Kidney glomerular epithelial cell (primary cell): ENCODE measurements at places on chromosomes 12 and 14.

- no peak for DNase-seq
These were observed 5.7 kb downstream of the INF2 start for GRCh38 chr14:104694991-104695659.

DNA sequence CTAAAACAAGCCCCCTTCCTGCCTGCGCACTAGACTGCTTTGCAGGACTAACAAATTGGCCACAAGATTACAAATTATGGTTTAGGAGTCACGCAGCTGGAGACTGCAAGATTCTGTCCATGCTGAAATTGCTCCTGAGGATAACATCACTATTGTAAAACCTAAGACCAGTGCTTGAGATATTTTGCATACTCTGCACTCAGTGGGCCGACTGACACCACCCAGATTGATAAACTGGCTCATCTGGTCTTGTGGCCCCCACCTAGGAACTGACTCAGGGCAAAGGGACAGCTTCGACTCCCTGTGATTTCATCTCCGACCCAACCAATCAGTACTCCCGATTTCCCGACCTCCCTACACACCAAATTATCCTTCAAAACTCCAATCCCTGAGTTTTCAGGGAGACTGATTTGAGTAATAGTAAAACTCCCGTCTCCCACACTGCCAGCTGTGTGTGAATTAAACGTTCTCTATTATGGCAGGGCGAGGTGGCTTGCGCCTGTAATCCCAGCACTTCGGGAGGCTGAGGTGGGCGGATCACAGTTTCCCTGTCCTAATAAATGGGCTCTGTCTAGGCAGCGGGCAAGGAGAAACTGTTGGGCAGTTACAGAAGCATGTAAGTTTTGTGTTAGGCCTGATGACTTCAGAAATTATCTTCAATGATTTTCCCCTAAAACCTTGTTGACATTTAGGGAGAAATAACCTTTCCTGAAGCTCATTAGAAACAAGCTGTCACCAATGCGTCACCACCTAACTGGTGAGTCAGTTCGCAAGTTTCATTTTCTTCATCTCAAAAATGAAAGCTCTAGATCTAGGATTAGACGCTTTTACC, 5.3 kb upstream of the UBC start:
- no peak for DNase-seq

- no peak for DNase-seq
These were observed 15.2 kb upstream of the MYL2 start for GRCh38 chr12:110935588-110935987.

DNA sequence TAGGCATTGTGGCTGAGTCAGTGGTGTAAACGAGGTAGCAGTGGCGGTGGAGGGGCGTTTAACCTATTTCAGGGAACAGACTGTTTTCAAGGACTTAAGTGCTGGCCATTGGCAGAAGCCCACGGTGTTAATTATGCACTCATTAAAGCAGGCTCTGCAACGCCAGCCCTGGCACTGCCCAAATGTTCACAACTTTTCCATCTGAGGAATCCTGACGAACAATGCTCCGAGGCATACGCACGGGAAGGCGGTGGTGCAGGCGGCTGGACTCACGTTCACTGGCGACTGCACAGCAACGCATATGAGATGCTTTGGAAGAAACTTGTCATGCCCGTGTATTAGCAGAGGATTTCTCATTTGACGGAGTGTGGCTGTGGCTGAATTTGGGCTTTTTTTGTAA, 70.6 kb upstream of the SLC24A4 start:
- no peak for DNase-seq

DNA sequence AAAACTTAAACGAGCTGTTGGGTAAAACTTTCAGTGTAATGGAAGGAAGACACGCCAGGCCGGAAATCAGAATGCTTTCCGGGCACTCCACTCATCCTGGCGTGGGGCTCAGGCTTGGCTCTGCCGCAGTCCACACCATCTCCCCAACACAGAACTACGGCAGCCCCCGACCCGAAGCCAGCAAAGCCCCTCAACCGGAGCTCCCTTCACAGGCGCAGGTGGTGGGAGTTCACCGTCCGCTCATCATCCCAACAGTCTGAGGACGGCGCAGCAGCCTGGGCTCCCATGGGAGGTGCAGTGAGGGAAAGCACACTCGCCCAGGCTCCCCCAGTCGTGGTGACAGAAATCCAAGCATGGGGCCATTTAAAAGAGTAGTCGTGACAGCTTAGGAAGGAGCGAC, 11.0 kb upstream of the MMP17 start:
- no peak for DNase-seq

GRCh38 chr12:79747274-79747673, 56.5 kb upstream of the PAWR start:
- DNase-seq, result no peak

DNA sequence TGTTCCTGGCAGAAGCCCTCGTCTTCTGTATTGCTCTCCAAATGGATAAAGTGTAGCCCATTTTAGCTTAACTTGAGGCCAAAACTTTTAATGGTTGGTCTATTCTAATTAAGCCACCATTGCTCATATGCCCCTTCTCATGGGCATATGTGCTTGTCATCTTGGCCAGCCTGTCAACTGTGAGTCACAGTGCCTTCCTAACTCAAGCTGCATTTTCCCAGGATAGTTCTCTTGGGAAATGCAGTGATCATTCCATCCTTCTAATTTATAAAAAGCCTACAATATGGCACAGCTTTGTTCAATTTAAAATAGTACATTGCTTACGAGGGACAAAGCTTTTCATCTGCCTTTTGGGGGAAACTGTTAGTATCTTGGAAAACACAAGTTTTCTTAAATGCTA, 6.6 kb downstream of the PTHLH start:
- peak; percentile 38 for DNase-seq

GRCh38 chr14:35878272-35879150, 52.4 kb downstream of the BRMS1L start:
- DNase-seq, result peak; percentile 66

DNA sequence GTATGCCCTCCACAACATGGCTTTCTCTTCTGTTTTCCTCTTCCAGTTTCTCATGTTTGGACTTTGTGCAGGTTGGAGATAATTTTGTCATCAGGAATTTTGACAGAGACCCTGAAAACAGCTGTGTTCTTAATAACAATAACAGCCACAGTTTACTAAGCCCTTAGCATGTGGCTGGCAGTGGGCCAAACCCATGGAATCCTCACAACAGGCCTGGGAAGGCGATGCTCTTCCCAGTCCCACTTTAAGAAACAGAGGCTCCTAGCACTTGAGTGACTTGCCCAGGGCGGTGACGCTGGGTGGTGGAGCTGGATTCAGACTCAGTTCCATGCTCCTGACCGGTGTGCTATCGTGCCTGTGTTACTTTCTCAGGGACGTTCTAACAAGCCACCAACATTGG, 20.1 kb upstream of the PLEKHG3 start:
- no peak for DNase-seq

- no peak for DNase-seq
These were observed 3.1 kb upstream of the ATXN3 start for GRCh38 chr14:92109490-92109889.

DNA sequence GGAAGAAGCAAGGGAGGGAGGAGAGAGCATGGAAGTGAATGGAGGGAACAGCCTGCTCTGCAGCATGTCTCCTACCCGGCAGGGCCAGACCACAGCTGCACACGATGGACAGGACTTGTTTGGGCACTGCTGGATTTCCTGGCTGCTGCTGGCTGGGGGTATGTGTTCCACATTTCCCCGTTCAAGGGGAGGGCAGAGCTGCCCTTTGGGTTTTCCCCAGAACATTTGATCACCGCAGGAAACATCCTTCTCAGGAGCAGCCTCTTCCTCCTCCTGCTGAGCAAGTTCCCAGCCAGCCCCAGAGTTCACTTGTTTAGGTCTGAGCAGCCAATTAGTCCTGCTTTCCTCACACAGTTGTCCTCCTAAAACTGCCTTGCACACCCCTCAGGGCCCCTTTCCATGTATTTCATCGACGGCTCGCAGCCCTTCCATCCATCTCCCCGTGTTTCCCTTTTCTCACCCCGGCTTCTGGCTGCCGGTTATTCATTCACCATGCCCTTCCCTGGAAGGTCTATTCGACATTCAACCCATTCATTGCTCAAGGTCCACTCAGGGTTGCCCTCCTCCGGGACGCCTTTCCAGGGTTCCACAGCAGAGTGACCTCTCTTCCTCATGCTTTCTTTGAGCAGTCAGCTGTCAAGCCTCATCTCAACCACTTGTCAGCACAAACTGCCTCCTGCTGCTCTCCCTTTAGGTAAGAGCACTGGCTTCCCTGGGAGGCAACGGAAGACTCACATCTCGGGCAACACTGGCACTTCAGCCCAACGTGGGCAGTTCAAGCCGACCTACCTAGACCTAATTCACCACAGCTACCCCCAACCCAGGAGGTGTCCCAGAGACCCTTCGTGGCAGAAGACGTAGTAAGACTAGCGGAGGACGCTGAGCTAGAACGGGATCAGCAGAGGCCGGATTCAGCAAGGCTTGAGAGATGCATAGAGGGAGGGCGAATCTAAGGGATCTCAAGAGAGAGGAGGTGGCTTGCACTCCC, 20.1 kb upstream of the ANO2 start:
- DNase-seq, result no peak

DNA sequence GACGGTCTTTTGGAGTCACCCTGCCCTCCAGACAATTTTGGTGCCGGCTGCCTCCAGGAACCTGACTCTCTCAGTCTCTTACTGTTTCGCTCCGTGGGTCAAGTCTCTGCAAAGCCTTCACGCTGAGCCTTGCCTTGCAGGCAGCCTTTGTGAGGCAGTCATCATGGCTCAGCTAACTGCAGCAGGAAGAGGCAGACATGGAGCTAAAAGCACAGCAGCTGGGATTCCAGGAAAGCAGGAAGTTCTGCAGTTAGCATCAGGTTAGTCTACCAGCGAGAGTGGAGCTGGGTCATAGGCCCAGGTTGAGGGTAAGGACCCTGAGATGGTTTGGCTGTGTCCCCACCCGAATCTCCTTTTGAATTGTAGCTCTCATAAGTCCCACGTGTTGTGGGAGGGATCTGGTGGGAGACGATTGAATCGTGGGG, 305.4 kb downstream of the PCNX1 start:
- no peak for DNase-seq

DNA sequence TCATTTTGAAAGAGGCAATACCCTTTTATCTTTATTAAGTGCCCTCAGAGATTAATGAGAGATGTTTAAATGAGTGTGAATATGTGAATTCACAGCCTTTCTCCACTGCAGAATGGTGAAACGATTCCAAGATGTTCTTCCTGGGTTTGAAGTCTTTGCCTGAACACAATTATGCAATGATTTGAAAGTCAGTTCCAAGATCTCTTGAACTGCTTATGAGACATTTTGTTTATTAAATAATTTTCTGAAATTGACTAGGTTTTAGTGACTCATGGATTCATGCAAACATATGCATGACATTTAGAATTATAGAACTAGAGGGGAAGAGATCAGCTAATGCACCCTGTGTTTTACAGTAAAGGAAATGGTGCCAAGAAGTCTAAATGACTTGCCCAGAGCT, 118.1 kb upstream of the SLC38A2 start:
- no peak for DNase-seq

GRCh38 chr14:89374908-89375307, 42.1 kb downstream of the FOXN3 start:
- DNase-seq, result no peak

DNA sequence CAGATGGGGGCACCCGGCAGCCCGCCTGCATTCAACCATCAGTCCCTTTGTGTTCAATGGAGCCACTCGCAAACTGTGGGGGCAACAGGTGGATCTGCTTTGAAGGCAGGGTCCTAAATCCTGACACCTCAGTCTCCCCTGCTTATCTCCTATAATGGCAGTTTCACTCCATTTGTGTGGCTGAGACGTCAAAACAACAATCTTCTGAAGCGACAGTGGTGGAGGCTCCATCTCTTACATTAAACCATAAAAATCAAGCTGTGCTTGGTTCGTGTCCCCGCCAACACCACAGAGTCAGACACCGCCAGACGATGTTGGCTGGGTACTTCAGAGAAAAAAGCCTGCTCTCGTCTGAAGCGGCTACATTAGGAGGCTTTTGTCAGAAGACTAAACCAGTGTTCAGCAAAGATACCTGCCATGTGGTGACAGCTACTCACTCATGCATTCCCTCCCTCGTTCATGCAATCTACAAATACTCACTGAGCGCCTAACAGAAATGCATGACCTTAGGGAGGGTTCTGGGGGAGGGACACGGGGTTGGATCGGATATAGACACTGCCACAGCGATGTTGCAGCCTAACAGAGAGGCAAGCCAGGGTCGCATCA, 253.9 kb downstream of the FOXN3 start:
- no peak for DNase-seq

- DNase-seq, result no peak
These were observed 3.2 kb upstream of the HDAC7 start for GRCh38 chr12:47822863-47823262.

DNA sequence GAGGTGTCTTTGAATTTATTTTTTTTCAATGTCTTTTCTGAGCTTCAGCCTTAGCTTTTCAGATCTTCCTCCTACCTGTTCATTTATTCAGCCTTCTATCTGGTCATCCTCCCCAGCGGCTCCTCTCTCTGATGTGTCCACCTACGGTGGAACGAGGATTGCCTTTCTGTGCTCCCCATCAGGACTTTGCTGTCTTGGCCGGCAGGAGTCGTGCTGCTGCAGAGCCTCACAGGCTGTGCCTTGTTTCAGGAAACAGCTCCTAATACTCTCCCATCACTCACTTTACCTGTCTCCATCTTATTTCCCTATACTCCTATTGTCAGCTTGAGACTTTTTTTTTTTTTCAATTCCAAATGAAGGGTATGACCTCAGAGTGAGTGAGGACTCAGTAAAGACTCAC, 76.9 kb downstream of the KICS2 start:
- DNase-seq, result no peak

DNA sequence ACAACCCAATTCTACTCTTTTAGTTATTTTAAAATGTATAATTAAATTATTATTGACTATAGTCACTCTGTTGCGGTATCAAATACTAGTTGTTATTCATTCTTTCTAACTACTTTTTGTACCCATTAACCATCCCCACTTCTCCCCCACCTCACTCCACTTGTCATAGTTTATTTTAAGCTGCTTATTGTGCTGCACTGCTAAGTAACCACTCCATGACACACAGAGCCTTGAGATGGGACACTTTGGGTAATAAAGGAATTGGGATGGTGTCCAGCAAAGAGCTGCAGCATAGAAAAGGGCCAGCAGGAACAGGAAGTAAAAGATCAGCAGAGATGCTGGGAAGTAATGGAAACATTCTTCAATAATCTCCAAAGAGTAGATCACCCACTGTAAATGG, 123.0 kb downstream of the RPS29 start:
- DNase-seq, result no peak

DNA sequence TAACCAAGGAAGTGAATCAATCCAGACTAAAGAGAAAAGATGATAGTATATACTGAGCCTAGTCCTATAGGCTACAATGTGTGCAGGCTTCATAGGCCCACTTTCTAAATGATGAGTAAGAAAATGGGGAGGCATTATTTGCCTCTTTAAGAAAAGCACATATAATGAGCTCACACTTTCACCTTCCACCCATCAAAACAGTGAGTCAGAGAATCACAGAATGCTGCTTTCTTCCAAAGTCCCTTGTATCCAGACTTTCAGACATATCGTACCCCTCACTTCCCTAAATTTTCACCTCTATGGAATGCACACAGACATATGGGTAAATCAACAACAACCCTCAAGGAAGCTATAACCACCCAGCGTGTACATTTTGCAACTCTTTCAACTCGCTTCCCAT, 286.4 kb upstream of the PRKD1 start:
- DNase-seq, result peak; percentile 7

GRCh38 chr14:61567838-61568571, 127.3 kb upstream of the HIF1A start:
- DNase-seq, result no peak

- DNase-seq, result no peak
These were observed 34.4 kb downstream of the RAD52 start for GRCh38 chr12:915090-915489.

- DNase-seq, result no peak
These were observed 480.2 kb upstream of the ATP2B1 start for GRCh38 chr12:90188857-90189256.
